ENCODE measurements at places on chromosomes 5 and 9. TPM values are rescaled to one million over a fixed set of nuclear protein-coding genes. Genes with fewer than 3 reads are reported as not detected.

The LEAP2 gene
- not detected for total RNA-seq

The SOX30 gene
- not detected for total RNA-seq

The AQP7 gene
- total RNA-seq, result 1.5 TPM

The FGD3 gene
- 4.3 TPM for total RNA-seq

The IL31RA gene
- total RNA-seq, result not detected

The FYB1 gene
- 12.9 TPM for total RNA-seq

The SEC24A gene
- total RNA-seq, result 12.8 TPM

The PPIC gene
- 14.2 TPM for total RNA-seq

The PCDHGA9 gene
- total RNA-seq, result 3.3 TPM

The TAF11L5 gene
- total RNA-seq, result not detected

The IL4 gene
- not detected for total RNA-seq

The SLC36A3 gene
- total RNA-seq, result not detected

The C5orf52 gene
- not detected for total RNA-seq

The MSX2 gene
- total RNA-seq, result 2.1 TPM

The SGCD gene
- total RNA-seq, result 24.4 TPM

The CAPSL gene
- total RNA-seq, result not detected

The CRAT gene
- 104 TPM for total RNA-seq

The SSNA1 gene
- 72.3 TPM for total RNA-seq

The SPOCK1 gene
- 39.0 TPM for total RNA-seq

The PCDHA3 gene
- 1.2 TPM for total RNA-seq

The CFAP90 gene
- 0.17 TPM for total RNA-seq

The FOXI1 gene
- not detected for total RNA-seq

The SURF2 gene
- 36.4 TPM for total RNA-seq

The SCGB3A1 gene
- not detected for total RNA-seq

The OR1Q1 gene
- not detected for total RNA-seq

The MYOZ3 gene
- total RNA-seq, result not detected

The RLN1 gene
- total RNA-seq, result not detected

The PRR16 gene
- total RNA-seq, result 4.6 TPM

The PCDHB3 gene
- 1.1 TPM for total RNA-seq

Measured in esophagus muscularis mucosa (tissue), 4 donors.